Activated CD8-positive, alpha-beta memory T cell treated with anti-CD3 and anti-CD28 coated beads for 24 hours (primary cell): ENCODE measurements at places on chromosomes 6 and 20.

DNA sequence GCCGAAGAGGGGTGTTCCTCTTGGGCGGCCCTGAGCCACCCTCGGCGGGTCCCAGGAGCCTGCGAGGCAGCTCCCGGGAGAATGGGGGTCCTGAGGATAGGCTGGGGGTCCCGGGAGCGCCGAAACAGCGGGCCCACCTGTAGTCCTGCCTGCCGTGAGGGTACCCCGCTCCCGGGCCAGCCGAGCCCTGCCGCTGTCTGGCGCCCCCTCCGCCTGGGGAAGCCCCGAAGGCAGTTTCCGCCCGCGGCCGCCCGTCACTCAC is 280 bp downstream of the SPATA2 start:
- DNase-seq, result no peak

- DNase-seq, result no peak
These were observed 323.1 kb downstream of the HDGFL1 start for GRCh38 chr6:22892452-22892851.

DNA sequence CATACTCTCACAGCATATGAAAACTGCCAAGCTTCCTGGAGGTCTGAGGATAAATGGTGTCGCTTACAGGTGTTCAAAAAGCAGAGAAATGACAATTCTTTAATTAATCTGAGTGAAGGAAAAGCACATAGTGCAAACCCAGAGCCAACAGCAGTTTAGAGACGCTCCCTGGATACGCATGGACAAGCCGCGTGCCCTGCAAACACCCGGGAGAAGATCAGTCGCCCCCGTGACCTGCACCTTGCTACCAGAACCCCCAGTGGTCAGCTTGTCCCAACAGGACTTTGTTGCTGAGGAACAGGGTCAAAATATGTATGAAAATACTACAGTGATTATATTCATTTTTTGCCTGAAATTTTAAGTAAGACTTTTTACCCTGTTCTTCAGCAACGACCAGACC is 93.9 kb downstream of the PSMG4 start:
- DNase-seq, result no peak

GRCh38 chr6:116542426-116542825 is 3.1 kb downstream of the TRAPPC3L start:
- DNase-seq, result no peak

- DNase-seq, result no peak
These were observed 8.1 kb upstream of the OCSTAMP start for GRCh38 chr20:46558511-46558959.

- no peak for DNase-seq
These were observed 29.3 kb upstream of the ZNF391 start for GRCh38 chr6:27359231-27359630.

GRCh38 chr6:41636833-41637193 is 1.5 kb upstream of the MDFI start:
- no peak for DNase-seq

GRCh38 chr20:53159160-53159559 is 187.0 kb downstream of the TSHZ2 start:
- no peak for DNase-seq

DNA sequence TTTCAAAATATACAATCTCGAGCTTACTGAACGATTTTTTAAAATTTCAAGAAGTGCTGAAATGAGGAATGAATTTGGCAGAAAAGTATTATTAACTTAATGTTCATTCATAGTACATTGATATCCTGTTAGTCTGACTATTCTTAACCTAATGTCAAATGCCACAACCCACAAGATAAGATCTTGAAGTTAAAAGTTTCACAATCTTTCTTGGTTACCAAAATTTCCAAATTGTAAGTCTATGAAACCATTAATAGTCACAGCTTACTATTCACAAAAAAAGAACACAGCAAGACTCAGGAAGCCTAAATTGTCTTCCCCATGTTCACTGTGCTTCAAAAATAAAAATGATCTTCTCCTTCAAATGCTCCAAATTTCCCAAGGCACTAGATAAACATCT is 71.3 kb downstream of the HACE1 start:
- no peak for DNase-seq

GRCh38 chr20:7155282-7155681 is 387.8 kb downstream of the BMP2 start:
- DNase-seq, result no peak

DNA sequence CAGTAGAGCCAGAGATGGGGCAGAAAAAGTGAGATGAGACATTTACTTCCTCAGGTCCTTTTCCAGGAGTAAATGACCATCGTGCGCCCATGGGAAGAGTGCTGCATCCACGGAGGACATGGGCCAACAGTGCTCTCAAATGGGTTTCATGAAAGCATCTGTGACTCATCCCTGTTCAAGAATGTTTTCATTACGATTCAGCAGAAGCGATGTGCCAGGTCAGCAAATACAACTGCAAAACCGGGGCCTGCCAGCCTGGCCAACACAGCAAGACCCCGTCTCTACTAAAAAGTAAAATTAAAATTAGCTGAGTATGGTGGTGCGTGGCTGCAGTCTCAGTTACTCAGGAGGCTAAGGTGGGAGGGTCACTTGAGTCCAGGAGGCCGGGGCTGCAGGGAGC is 125.1 kb downstream of the LY86 start:
- DNase-seq, result no peak

DNA sequence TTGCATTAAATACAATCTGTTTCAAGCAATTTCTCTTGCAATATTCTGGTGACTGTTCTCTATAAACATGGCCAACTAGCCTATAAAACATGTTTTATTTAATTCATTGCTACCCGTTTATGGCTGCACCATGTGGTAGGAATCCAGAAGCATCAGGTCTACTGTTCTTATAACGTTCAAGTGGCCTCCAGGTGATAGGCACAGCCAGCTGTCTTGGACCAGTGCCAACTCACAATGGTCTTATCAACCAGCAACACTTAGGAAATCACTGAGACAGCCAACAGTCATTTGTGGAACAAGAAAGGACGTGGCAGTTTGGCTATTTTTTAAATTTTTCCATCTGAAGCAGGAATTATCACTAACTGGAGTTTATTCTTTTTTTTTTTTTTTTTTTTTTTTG is 193.6 kb downstream of the NKAIN2 start:
- no peak for DNase-seq

GRCh38 chr6:26273673-26274588 is 91.1 kb upstream of the BTN3A2 start:
- no peak for DNase-seq

DNA sequence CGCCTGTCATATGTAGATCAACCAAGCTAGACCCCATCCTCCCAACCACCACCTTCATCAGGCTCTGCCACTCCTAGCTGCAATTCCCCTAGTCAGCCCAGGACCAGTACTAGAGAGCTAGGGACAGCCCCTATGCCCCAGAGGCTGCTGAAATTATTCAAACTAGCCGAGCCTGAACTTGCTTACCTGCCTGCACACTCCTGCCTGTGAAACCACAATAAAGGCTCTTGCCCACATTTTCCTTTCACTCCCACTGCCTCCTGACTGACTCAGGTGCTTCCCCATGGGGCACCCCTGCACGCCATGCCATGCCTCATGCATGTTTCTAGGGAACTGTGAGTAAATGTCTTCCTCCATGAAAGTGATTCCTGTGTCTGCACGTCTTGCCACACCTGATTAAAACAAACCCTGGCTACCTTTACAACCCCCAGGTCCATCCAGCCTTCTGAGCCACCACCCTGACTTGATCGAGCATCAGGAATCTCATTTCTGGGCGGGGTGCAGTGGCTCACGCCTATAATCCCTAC is 66.5 kb upstream of the IER3 start:
- peak; percentile 87 for DNase-seq

- no peak for DNase-seq
These were observed 1.5 kb upstream of the SLA2 start for GRCh38 chr20:36647196-36648121.

DNA sequence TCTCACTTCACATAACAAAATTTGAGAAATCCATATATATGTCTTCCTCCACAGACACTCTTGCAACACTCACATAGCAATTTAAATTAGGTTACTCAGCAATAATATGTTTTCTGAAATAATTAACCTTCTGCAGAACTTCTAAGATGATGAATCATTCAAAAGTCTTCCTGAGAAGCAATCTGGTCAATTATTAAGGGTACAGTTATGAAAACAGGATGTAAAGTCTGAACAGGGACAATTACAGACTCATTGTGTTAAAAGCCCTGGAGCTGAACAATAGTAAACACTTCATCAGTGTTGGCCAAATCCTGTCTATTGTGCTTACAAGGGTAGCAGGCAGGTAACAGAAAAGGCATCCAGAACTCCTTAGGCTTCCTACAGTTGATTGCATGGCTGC is 75.4 kb downstream of the FILIP1 start:
- DNase-seq, result no peak
